Left ventricle myocardium superior (tissue), 1 donor: ENCODE measurements at places on chromosomes 1 and 21. TPM values are rescaled to one million over a fixed set of nuclear protein-coding genes. Genes with fewer than 3 reads are reported as not detected.

DNA sequence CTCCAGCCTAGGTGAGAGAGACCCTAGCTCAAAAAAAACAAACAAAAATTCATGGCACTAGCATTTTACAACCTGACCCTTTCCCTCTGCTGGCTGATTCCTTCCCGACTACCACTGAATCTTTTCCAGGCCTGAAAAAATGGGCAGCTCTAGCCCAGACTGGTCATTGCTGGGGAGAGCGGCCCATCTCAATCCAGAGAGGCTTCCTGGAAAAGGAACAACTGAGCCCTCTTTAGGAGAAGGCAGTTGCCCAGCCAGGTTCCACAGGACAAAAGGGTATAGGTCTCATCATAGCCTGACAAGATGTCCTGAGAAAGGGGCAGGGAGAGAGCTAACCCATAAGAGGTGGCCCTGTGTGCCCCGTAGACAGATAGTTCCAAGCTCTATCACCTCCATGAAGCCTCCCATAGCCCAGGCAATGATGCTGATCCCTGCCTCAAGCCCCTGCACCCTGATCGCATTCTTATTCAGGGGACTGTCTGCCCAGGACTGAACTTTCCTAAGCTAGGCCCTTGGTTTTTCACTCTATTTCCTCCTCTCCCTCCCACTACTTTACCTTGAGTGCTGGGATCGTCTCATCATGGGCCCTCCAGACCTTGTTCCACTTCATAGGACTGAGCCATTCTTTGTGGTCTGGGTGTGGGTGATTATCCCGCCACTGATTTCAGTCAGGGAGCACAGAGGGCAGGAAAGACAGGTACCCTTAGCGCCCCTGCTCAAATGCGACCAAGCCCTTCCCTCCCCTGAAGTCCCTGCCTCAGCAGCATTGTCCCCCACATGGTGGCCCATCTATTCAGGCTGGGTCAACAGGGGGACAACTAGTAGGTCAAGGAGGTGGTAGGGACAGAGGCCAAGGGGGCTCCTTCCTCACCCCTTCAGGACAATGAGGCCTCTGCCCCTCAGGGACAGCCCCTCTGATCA, 18.2 kb downstream of the RHBG start:
- no peak for DNase-seq

Gene KIF17
- total RNA-seq: 3.5 TPM

Gene SLC2A5
- 3.2 TPM for total RNA-seq

GRCh38 chr1:35111106-35111505, 31.9 kb downstream of the ZMYM1 start:
- DNase-seq: no peak

DNA sequence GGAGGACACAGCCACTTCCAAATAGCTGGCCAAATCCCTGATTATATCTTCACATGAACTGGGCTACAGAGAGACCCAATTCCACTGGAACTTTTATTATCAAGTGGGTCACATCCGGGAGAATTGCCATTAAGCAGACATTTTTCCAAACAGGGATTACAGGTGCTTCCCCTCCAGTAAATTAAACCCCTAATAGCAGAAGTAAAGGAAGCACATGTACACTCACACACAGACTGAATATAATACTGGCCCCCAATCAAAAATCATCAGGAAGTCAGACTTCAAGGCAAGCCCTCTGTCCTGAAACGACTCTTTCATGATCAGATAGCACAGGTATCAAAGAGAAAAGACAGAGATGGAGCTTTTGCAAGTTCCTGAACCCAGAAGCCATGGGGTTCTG, 118.6 kb upstream of the PPP2R5A start:
- DNase-seq: no peak
